ENCODE measurements at places on chromosomes 2 and 18.
A peak's percentile ranks its signal among the peaks of the same experiment; 100 is the strongest.

DNA sequence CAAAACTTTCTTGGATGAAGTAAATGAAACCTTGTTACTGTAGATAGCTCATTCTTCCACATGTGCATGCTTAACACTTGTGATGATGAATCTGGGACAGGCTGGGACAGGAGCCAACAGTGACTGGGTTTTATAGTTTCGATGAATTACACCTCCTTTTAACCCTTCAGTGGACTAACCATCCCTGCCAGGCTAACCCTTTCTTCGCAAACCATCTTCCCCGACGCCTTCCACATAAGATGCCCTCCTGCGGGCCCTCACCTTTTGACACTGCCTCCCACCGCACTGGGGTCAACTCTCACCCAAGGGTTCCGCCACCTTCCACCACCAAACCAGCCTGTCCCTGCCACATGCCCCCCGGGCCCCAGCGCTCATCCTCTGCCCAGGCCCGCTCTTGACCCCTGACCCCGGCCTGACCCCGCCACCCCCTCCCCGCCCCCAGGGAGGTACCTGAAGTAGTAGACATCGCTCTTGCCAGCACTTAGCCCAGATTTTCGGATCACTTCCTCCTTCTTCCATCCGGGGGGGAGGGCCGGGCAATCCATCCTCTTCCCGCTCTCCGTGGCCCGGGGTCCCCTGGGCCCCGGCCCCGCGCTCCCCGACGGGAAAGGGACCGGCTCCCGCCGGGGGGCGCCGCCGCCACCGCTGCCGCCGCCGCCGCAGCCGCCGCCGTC is 764 bp downstream of the MBD2 start:
- DNase-seq: no peak

DNA sequence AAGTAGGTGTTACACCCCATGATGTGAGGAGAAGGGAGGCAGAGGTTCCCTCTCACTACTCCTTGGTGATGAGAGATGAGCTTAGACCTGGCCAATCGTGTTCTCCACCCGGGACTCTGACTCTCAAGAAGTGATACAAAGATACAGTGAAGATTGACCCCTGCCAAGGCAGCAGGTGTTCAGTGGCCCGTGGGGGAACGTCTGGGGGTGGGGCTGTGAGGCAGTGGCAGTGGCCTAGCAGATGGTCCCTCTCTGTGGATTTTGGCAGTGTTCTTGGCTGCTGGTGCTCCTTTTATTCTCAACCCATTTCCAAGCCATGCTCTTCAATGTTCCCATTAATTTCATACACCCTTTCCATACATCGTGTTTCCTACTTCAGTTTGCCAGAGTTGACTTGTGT is 120.4 kb upstream of the NEDD4L start:
- no peak for DNase-seq

DNA sequence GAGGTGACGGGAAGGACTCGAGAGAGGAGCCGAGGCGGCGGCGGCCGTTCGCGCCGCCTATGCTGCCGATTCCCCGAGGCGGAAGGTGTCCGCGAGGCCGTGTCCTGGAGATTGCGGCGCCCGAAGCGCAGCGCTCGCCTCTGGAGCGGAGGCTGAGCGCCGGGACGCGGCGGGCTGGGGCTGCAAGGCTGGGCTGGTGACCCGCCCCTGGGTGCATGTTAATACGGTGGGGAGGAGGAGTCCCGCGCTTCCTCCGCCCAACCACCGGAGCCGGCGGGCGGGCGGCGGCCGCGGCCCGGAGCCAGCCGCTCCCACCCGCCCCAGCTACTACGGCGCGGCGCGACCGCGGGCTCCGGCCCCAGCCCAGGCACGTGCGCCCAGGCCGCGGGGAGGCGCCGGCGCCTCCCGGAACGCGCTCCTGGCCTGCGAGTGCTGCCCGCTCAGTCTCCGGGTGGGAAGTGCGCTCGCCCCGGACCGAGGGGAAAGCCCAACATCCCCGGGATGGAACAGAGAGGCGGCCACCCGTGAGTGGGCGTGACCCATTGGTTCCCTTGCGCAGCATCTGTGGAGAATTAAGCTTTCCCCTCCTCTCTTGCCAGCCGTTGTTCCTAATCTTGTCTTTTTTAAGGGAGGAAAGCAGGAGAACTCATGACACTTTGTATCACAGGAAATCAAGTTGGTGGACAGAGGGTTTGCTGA is at the start of gene DLGAP1:
Gene DLGAP1 (minus strand): TSS at position 195 of the 699 bp plus-strand sequence.
- no peak for DNase-seq

DNA sequence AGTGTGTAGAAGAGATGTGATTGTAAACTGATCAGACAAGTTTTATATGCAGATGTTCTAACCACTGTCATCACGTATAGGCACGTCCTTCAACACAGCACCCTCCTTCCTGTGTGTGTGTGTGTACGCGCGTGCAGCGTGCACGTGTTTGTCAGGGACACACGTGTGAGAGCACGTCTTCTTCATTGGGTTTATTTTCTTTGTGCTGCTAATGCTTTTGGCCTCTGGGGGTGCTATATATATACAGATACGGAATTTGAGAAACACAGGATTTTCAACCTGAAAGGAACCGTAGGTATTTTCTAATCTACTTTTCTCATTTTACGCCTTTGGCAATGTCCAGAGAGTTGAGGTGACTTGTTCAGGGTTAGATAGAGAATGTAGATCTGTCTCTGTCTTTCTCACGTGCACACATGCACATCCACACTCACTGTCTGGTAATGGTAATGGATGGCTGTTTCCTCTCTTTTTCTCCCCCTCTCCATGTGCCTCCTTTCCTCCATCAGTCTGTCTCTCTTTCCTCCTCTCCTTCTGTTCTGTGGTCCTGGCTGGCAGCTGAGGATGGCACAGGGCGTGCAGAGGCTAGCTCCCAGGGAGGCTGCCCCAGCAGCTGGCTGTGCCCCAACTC is 13.4 kb upstream of the CELF4 start:
- no peak for DNase-seq

- no peak for DNase-seq
These were observed 21.9 kb downstream of the CD28 start for GRCh38 chr2:203728321-203728720.

DNA sequence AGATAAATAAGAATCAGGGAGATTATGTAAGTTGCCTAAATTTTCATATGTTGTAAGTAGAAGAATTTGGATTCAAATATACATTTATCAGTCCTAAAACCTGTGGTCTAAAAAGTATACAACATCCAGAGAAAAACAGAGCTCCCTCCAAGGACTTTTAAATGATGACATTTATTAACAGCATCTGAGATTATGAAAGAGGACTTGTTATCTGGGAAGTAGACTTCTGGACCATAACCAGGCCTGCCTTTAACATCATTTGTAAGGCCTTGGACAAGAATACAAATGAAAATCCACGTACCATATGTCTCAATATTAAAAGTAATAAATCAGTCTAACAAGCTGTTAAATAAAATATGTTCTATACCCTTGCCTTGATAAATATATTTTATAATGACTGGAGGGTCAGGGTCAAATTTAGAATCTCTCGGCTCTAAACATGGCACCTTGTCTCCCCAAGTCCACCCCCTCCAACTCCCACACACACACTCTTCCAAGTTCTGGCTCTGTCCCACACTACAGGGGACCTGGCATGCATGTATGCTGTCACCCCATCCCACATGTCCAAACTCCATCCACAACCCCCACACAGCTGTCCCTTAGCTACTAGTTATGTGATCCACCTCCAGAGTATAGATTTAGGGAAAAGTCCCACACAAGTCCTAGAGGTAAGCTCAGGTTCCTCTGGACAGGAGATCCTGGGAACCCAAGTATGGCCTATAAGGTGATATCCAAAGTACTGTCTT is 382.6 kb downstream of the CDH2 start:
- DNase-seq: no peak

- DNase-seq: no peak
These were observed 270.3 kb upstream of the PARD3B start for GRCh38 chr2:204274991-204275390.

- no peak for DNase-seq
These were observed 135.0 kb downstream of the IKZF2 start for GRCh38 chr2:213016166-213016983.

DNA sequence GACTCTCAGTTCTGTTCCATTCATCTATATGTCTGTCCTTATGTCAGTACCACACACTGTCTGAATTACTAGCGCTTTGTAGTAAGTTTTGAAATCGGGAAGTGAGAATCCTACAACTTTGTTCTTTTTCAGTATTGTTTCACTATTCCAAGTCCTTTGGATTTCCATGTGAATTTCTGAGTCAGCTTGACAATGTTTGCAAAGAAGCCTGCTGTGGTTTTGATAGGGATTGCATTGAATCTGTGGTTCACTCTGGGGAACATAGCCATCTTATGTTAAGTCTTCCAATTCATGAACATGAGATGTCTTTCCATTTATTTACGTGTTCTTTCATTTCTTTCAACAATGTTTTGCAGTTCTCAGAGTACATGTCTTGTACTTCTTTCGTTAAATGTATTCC is 15.0 kb downstream of the SLC3A1 start:
- no peak for DNase-seq

DNA sequence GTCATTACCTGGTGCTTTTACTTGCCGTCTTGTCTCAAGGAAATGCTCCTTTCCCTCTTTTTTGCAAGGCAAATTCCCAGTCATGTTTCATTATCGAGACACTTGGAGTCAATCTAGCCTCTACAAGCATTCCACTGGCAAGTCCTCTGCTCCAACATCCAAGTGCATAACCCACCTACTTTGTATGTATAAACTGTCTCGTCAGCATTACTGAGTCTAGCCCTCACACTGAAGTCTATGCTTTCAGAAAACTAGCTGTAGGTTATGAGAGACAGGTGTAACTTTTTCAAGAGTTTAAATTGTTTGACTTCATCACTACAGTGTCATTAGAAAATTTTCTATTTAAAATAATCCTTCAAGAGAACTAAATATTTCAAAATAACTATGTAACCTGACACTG is 319.2 kb downstream of the NBAS start:
- DNase-seq: no peak

DNA sequence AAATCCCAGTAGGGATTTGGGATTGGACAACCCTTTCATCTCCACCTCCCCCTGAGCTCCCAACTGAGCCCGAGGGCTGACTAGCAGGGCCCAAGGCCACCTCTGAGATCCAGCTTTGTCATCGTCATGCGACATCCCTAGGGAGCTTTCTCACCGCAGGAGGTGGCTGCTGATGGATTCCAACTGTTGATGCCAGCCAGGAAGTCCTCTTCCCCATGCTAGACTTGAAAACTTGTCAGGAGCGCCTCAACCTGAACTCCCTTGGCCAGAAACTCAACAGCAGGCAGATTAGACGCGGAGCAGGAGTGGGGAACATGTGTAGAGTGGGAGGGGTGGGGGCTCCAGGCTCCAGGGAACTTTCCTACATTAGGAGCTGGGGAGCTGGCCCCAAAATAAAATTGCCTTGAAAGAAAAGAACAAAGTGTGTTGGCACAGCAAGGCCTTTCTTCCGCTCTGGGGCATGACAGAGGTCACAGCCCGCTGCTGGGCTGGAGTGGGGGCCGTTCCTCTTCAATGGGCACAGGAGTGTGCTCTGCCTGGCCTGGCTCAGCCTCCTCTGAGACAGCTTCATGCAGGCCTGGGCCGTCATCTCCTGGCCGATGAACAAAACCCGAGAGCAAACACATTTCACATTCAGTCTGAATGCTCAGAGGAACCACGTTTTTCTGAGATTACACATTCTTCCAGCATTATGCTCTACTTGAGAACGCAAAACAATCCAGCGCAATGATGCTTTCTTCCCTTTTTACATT is 34.5 kb downstream of the EMILIN2 start:
- DNase-seq: no peak

- peak; percentile 80 for DNase-seq
These were observed 94.4 kb downstream of the SGPP2 start for GRCh38 chr2:222518570-222519381.

- no peak for DNase-seq
These were observed 84.0 kb downstream of the DPP4 start for GRCh38 chr2:161990036-161990435.

DNA sequence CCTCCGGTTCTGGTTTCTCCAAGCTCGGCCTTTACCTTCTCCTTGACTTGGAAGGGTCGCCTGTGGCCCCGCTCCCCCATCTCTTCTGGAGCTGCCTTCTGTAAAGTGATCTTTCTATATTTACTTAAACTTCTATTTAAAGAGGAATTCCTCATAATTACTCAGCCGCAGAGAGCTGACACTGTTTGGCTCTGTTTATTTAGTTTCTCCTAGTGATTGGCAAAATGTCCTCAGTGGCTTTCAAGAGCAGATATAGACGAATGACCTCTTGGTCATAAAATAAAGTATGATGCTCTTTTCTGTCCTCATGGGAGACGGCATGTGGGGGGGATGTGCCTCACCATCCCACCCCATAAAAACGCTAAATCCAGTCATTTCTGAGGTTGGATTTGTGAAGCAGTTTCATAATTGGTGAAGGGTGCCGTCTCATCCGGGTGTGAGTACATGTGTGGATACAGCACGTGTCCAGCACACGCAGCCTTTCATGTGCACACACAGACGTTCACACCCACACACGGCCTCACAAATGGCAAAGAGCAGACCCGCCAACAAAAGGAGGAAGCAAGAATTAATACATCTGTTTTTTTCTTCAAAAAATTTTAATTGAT is 43.4 kb upstream of the SMAD7 start:
- DNase-seq: peak; percentile 20

DNA sequence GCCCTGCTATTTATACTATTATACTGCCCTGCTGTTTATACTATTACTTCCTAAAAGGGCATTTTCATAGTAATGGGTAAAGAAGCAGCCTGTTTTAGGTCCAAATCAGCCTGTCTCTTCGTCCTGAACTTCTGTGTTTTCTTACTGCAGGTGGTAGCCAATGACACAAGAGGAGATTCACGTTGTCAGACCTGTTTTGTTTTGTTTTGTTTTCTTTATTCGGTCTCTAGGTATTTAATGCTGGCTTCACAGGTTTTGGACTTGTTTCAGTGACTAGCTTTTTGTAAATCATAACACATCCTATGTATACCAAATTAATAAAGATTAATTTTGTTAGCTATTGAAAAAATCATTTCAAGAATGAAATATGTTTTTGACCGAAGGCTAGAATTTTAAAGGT is 116.4 kb downstream of the MAP3K20 start:
- DNase-seq: peak; percentile 88

DNA sequence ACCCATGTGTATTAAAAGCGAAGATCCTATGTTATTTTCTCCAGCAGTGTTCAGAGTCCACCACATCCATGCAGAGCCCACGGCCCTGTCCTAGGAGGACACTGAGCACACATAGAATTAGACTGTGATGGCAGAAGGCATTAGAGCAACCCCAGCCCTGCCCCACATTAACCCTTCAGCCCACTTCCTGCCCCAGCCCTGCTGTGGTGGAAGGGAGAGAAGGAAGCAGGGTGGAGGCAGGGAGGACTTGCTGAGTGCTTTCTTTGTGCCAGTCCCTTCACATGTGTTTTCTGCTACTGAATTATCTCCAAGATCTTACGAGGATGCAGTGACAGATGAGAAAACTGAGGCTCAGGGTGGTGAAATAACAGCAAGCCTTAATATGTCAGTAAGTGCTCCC is 339.0 kb downstream of the SMAD2 start:
- no peak for DNase-seq
